GF-D8 (cell line): ENCODE measurements at places on chromosomes 13 and 19.
A peak's percentile ranks its signal among the peaks of the same experiment; 100 is the strongest.

DNA sequence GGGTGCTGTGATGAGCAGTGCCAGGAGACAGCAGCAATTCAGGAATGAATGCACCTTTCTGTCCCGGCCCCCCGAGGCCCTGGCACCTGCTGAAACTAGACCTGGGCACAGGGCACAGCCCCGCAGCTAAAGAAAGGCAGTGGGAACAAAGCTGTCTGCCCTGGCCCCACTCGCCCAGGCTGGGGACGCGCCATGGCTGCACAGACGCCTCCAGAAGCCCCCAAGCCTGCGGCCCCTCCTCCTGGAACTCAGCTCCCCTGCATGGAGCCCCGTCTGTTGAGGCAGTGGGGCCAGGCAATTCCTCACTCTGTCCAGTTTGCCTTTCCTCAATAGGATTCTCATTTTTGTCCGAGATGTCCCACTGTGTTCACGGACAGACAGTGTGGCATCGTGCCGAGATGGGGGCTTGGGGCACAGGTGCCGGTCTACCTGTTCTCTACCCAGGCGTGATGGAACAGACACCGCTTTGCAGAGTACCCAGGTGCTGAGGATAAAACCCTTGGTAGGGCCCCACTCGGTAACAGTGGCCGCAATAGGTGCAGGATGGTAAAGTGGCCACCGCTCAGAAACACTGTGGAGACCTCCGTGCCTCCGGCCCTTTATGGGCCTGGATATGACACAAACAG lies 146.5 kb upstream of the SOX1 start:
- DNase-seq = no peak

- no peak for DNase-seq
Measured at GRCh38 chr19:27777726-27778125, 1435.2 kb downstream of the UQCRFS1 start.

- no peak for DNase-seq
Measured at GRCh38 chr13:74093691-74094090, 40.5 kb downstream of the KLF12 start.

- no peak for DNase-seq
Measured at GRCh38 chr19:44876930-44877535, 14.0 kb upstream of the TOMM40 start.

DNA sequence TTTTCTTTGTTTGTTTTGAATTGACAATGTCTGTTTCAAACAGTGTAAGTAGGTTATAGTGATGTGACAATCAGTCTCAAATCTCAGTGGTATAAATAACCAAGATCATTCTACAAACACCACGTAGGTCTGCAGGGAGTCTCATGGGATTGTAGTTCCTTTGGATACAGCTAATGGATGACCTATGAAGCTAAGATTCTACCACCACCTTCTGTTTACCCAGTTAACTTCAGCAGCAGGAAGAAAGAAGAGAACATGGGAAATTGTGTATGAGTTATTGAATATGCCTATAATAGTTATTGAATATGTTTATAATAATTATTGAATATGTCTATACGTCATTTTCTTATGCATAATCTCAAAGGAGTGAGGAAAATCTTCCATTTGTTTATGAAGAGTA lies 63.9 kb upstream of the SLITRK5 start:
- DNase-seq = no peak

- DNase-seq = no peak
Measured at GRCh38 chr13:102402290-102402689, 442 bp upstream of the FGF14 start.

- DNase-seq = no peak
Measured at GRCh38 chr19:18500376-18500775, 21.5 kb downstream of the ELL start.

GRCh38 chr19:36687214-36688056 lies at the start of gene ZNF567:
TSS of gene ZNF567 (plus strand) at chr19:36687612. CDS start at chr19:36694868, 7,256 bp downstream.
- peak; percentile 84 for DNase-seq

DNA sequence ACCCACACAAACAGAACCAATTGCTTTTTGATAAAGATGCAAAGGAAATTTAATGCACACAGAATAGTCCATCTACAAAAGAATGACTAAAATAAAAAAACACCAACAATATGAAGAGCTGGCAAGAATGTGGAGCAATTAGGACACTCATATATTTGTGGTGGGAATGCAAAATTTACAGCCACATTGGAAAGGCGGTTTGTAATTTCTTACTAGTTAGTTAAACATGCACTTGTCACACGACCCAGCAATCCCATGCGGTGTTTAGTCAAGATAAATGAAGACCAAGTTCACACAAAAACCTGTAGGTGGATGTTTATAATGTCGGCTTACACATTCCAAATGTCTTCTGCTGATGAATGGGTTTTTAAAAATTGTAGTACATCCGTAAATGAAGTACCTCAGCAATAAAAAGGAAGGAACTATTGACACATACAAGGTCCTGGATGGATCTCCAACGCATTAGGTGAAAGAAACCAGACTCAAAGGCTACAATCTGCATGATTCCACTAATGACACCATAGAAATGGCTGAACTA lies 5.2 kb downstream of the GRTP1 start:
- DNase-seq = no peak

DNA sequence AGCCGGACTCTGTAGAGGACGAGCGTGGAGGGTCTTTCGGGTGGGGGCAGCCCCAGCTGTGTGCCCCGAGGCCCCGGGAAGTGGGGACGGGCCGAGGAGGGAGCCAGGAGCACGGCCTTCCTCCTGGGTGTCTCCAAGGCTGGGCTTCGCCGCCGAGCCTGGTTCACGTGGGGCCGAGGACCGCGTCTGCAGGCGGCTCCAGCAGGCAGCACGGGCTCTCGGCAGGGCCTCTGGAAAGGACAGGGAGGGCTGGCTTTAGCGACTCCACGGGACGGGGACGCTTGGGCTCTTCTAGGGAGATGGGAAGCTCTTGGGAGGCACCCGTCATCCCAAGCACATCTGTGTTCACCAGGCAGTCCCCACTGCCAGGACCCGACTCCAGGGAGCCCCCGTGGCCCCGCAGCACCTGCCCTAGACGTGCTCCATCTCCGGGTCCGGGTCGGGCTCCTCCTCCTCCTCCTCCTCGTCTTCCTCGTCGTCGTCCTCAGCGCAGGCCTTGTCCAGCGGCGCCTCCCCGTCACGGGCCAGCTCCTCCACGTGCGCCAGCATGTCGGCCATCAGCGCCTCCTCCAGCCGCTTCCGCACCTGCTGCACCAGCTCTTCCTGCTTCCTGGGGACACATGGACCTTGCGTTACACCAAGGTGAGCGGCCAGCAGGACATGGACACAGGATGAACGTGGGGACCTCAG lies 9.9 kb upstream of the MEX3D start:
- DNase-seq = no peak

DNA sequence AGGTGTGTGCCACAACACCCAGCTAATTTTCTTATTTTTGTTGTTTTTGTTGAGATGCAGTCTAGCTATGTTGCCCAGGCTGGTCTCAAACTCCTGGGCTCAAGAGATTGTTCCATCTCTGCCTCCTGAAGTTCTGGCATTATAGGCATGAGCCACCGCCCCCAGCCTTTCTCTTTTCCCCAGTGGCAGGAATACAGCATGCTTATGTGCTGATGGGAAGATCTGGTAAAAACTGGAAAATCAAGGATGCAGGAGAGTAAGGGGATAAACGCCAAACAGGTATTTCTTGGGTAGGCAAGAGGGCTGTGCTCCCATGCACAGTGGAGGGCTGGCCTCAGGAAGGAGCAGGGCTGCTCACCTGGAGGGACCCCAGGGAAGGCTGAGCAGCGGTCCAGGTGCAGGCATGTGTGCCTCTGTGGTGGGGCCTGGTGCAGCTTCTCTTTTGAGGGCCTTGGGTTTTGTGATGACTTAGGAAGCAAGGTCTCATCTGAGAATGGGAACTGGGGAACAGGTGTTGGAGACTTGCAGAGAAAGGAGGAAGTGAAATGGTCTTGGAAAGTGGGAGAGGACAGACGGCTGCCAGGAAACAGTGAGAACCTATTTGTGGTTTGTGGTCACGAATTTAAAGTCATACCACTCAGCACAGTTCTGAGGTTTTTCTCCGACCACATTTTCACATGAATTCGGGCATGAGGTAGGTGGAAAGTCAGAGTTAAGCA lies 106.5 kb downstream of the TEX26 start:
- DNase-seq = peak; percentile 96

- no peak for DNase-seq
Measured at GRCh38 chr19:45403781-45404556, 900 bp downstream of the PPP1R13L start.

- DNase-seq = no peak
Measured at GRCh38 chr19:46978171-46978869, 41.3 kb upstream of the NPAS1 start.

DNA sequence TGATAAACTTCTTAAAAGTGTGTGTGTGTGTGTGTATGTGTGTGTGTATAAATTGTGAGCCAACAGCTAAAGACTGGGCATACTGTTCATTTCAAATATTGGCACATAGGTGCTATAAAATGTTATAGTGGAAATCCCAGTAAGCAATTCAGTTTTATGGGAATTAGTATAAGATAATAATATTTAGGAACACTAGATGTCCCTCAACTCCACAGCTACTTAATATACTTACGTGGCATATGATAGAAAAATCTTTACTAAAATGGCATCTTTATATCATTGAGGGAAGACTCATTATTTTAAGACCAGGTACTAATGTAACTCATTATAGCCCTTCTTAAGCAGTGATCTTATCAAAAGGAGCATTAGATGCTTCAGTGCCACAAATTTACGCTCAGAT lies 266.2 kb downstream of the MAB21L1 start:
- no peak for DNase-seq

GRCh38 chr13:46032341-46032740 lies 20.2 kb downstream of the ZC3H13 start:
- no peak for DNase-seq

- no peak for DNase-seq
Measured at GRCh38 chr19:12946731-12947496, 1.3 kb downstream of the RAD23A start.
